ENCODE measurements at places on chromosomes 3 and 15.

DNA sequence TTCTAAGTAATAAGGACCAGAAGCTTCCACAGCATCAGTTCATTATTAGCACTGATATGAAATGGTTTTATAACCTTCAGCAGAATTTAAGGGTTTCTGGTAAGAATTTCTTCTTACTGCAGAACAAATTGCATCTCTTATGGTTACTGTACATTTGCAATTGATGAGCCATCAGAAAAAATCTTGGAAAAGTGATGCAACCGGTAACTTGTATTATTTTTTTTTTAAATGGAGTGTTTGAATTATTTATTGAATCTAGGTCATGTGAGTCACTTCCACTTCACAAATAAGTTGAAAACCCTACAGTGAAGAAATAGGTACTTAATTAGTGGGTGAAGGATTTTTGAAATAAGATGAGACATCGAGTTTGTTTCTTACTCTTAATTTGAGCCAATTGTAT lies 786.0 kb downstream of the TUSC7 start:
- DNase-seq: no peak

GRCh38 chr15:88636050-88636449 lies 2.8 kb upstream of the ISG20 start:
- DNase-seq: no peak

DNA sequence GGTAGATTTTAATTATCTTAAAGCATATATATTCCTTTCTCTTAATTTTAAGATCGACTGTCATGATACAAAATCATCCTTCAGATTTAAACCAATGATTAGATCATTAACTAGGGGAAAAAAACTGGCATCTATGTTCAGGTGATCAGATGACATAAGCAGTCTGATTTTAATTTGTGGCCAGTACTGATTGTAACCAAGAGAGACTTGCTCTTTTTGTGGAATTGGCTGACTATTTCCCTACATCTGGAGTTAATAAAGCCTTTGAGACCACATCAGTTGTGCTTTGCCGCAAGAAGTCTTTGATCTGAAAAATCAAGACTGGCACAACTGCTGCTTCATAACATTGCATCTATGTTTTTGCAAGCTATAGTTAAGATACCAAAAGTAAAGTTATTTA lies 148.4 kb upstream of the CGNL1 start:
- DNase-seq: peak; percentile 77

DNA sequence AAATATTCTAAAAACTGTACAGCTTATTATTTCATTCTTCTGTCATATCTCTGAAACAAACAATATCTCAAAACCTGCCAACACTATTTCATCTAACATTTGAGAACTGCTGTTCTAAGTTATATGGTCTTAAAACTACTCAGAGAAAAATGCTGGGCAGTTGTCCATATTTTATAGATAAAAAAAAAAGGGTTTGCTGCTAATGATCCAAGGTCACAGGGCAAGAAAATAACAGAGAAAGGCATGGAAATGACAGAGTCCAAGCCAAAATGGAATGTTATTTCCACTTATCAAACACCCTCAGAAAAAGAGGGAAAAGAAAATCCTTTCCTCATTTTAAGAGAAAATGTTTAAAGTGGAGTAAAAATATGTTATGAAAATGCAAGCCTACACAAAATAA lies 313.1 kb downstream of the CADM2 start:
- no peak for DNase-seq

DNA sequence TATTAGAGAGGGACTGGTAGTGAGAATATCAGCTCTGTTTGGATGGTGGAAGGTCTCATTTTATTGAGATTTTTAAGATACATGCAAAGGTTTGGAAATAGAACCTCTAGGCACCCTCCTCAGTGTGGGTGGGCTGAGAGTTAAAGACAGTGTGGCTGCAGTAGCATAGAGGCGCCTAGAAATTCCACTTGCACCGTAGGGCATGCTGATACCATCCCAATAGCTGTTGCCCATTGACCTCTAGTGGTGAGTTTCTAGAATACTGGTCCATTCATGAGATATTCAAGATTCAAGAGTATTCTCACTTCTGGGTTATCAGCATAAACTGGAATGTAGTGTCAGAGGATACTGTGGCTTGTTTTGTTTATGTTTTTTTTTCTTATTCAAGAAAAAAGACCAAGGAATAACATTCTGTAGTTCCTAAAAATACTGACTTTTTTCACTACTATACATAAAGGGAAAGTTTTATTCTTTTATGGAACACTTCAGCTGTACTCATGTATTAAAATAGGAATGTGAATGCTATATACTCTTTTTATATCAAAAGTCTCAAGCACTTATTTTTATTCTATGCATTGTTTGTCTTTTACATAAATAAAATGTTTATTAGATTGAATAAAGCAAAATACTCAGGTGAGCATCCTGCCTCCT lies 87.2 kb downstream of the TGFBR2 start:
- DNase-seq: peak; percentile 69

DNA sequence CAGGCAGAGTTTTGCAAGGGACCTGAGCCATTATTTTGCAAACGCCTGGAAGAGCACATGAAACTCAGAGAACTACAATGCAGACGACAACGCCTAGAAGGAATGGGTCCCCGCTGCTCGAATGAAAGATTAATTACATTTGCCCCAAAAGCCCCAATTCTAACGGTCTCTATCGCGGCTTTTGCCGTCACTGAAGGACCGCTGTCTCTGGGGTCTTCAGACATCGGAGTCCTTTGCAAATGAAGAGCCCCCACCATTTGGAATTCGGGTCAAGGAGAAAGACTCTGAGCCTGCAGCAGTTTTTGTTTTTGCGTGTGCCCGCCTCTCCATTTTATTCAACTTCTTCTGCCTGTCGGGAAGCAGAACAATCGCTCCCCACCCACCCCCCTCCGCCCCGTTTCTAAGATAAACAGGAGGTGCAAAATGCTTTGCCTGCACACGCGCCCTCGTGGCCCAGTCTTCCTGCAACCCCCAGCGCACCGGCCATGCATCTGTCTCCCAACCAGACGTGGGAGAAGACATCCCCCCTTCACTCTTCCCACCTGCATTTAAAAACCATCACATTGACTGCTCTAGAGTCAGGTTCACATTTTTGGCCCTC lies 13.5 kb downstream of the SOX2 start:
- DNase-seq: no peak

GRCh38 chr3:112579697-112580096 lies 17.9 kb downstream of the SLC35A5 start:
- DNase-seq: no peak

GRCh38 chr3:123525433-123525832 lies 59.4 kb downstream of the HACD2 start:
- DNase-seq: no peak

DNA sequence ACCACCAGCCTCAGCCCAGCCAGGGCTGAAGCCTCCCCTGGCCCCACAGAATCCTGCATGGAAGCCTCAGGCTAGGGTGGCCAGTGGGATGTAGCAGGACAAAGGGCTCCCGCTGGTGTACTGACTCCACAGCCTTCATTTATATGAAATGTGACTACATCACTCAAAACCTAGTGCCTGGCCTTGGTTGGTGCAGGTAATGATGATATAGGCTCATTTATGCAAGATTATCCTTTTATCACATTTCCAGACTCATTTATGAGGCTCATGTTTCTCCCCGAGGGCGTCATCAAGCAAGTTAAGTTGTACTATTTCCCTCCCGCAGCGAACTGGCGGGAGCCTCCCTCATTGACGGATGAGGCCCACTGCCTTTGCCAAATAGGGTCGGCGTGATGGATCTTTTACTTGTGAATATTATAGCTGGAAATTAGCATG lies 179.1 kb upstream of the SMAD3 start:
- no peak for DNase-seq

DNA sequence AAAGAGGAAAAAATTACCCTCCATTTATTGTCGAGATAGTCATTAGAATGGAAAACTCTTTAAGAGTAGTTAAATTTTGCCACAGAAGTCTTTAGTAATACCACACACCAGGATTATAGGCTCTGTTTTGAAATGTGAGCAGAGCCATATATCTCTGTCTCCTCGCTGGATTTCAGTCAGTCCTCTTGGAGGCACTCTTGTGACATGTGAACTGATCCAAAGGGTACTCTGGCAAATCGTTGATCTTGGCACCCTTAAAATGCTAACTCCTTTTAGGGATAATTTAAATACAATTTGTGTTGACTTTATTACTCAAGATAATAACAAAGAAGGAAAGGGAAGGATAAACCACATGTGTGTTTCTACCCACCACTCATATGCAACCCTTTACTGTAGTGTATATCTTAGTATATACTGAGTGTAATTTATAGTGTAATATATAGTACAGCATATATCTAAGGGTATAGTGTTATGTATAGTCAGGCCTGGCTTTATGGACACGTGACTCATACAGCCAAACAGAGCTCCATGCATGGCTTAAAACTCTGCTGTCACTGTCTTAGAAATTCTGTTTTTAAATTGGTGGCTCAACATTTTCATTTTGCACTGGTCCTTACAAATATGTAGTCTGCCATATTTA lies 12.3 kb upstream of the KPNA4 start:
- no peak for DNase-seq

GRCh38 chr15:67331676-67332075 lies 77.1 kb downstream of the IQCH start:
- no peak for DNase-seq

DNA sequence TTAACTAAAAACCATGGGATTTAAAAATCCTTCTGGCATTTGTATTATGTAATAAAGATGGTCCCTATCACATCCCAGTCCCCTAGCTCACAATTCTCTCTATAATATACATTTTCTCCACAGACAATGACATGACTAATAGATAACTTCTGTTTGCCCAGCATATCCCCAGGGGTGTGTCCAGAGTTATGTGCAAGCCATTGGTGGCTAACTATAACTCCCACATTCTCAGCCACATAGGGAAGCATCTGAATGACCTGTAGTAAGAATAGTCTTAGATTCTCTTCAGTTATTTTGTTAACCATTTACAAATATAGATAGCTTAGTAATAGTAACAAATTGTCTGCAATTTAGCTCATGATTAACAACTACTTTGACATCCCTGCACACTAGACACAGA lies 52.2 kb upstream of the RBSN start:
- DNase-seq: no peak

GRCh38 chr3:169699070-169699469 lies 35.6 kb upstream of the MECOM start:
- peak; percentile 6 for DNase-seq
